ENCODE measurements at places on chromosomes 13 and 19. TPM values are rescaled to one million over a fixed set of nuclear protein-coding genes. Genes with fewer than 3 reads are reported as not detected.

Gene VSIG10L
- total RNA-seq = 2.0 TPM

Gene MAMSTR
- 3.8 TPM for total RNA-seq

Gene CFD
- total RNA-seq = 190 TPM

Gene IGFL1
- not detected for total RNA-seq

Gene SSC5D
- 19.5 TPM for total RNA-seq

Gene TEX101
- total RNA-seq = not detected

Gene SERPINE3
- not detected for total RNA-seq

Gene LILRA1
- total RNA-seq = not detected

Gene ZNF563
- total RNA-seq = 3.7 TPM

Gene NKPD1
- total RNA-seq = under 0.01 TPM

Gene PLA2G4C
- 0.51 TPM for total RNA-seq

Gene GPR4
- total RNA-seq = 1.5 TPM

Gene ZNF578
- total RNA-seq = 0.70 TPM

Gene CD37
- not detected for total RNA-seq

Gene KLK2
- total RNA-seq = not detected

Gene FAM83E
- not detected for total RNA-seq

Gene GPR12
- total RNA-seq = not detected

Gene LILRA5
- not detected for total RNA-seq

Gene SLC6A16
- not detected for total RNA-seq

Gene SLC10A2
- total RNA-seq = not detected

Gene GJB2
- total RNA-seq = 0.12 TPM

Gene HPN
- 0.94 TPM for total RNA-seq

Gene SULT2A1
- not detected for total RNA-seq

Gene ERICH6B
- not detected for total RNA-seq

Gene STOML3
- not detected for total RNA-seq

Gene MAP4K1
- total RNA-seq = not detected

Gene ALG5
- 47.5 TPM for total RNA-seq

Gene ZNF534
- total RNA-seq = 0.60 TPM

Gene ZNF439
- 0.34 TPM for total RNA-seq

Gene CYP4F12
- total RNA-seq = not detected

Gene SELENOV
- not detected for total RNA-seq

Gene ATP7B
- 6.8 TPM for total RNA-seq

Gene POGLUT2
- total RNA-seq = 40.6 TPM

Gene ZGLP1
- 3.0 TPM for total RNA-seq

Gene CYP4F8
- total RNA-seq = not detected

Gene CDC42EP5
- total RNA-seq = 101 TPM

Gene DNAJC15
- 28.1 TPM for total RNA-seq

Gene IRS2
- total RNA-seq = 49.7 TPM

Gene ZNF320
- total RNA-seq = 5.5 TPM

Gene EPS8L1
- total RNA-seq = 2.5 TPM
